ENCODE measurements at places on chromosomes 16 and 17. TPM values are rescaled to one million over a fixed set of nuclear protein-coding genes. Genes with fewer than 3 reads are reported as not detected.
A peak's percentile ranks its signal among the peaks of the same experiment; 100 is the strongest.

HOXB2 gene
- 7.4 TPM for total RNA-seq

ZP2 gene
- not detected for total RNA-seq

TP53TG3 gene
- not detected for total RNA-seq

ZNF19 gene
- 3.0 TPM for total RNA-seq

CTRB2 gene
- total RNA-seq, result not detected

DNA sequence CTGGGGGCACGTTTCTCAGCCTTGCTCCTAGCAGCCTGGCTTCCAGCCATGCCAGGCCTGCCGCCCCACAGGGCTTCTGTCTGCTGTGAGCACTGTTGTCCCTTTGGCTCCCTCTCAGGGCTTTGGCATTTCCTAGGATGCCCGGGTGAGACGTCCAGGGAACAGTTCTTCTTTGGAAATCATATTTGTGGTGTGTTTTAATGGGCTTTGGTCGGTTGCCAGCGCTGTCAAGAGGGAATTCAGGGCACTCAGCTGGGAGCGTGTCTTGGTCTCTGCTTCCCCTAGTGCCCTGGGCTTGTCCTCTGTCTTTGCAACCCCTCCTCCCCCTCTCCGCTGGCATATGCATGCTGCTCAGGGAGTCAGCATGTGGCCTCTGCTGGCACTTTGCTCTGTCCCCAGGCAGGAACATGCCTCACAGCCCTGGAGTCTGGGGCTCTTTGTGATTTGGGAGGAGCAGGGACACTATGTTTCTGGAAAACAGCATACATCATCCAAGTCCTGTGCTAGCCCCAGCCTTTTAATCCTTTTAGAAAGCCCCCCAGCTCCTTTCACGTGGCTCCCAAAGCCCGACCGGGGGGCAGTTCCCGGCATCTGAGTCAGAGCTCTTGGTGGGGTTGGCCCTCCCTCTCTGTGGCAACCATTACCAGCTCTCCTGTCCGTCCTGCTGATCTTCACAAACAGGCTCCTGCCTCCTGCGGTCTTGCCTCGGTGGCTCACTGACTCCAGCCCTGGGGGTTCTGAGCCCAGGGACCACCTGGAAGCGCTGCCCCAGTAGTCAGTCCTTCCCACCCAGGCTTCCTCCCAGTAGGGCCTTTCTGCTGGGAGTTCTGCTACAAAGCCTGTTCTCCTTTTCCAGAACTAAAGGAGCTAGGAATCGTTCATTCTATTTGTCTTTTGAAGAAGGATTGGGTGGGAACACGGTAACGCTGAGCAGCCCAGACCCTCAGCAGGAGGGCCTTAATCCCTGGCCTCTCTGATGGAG, 26.7 kb downstream of the SAP30BP start:
- H3K4me3 ChIP-seq, result no peak overlapping the region
- DNase-seq, result no peak
- peaks cover 39% of the 10 kb centered on the region for H3K4me1 ChIP-seq
- H3K27me3 ChIP-seq, result no peaks in the 10 kb centered on the region
- H3K36me3 ChIP-seq, result peaks cover 15% of the 10 kb centered on the region

- no peaks in the 10 kb centered on the region for H3K4me1 ChIP-seq
- no peak overlapping the region for H3K27ac ChIP-seq
- H3K4me3 ChIP-seq, result no peak overlapping the region
- DNase-seq, result no peak
These were observed 674.4 kb downstream of the TOX3 start for GRCh38 chr16:51872524-51872923.

GRCh38 chr16:46638947-46639925, 18.1 kb upstream of the SHCBP1 start:
- H3K36me3 ChIP-seq, result peaks cover 24% of the 10 kb centered on the region
- H3K27me3 ChIP-seq, result no peaks in the 10 kb centered on the region
- DNase-seq, result no peak
- H3K4me3 ChIP-seq, result no peak overlapping the region
- H3K4me1 ChIP-seq, result no peaks in the 10 kb centered on the region

DNA sequence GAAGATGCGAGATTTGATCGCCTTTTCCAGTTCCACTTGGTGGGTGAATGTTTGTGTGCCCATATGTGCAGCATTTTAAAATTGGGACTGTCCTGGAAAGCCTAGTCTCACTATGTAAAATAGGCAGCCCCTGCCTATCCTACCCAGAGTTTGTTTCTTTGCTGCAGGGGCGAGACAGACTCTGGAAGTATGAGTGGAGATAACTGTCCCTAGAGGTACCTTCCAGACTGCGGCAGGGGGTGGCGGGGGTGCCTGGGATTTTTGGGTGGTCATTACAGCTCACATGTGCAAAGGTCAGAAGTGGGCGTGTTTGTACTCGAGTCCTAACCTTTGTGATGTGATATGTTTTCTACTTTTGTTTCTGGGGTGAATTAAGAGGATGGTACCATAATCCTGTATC, 36.6 kb downstream of the MPRIP start:
- peaks cover 5% of the 10 kb centered on the region for H3K36me3 ChIP-seq
- H3K4me1 ChIP-seq, result peaks cover 19% of the 10 kb centered on the region
- H3K4me3 ChIP-seq, result no peak overlapping the region
- no peak for DNase-seq
- H3K27ac ChIP-seq, result no peak overlapping the region

GRCh38 chr16:85568519-85568918, 44.6 kb upstream of the GSE1 start:
- DNase-seq, result no peak
- H3K36me3 ChIP-seq, result peaks cover 29% of the 10 kb centered on the region
- no peak overlapping the region for H3K27ac ChIP-seq

DNA sequence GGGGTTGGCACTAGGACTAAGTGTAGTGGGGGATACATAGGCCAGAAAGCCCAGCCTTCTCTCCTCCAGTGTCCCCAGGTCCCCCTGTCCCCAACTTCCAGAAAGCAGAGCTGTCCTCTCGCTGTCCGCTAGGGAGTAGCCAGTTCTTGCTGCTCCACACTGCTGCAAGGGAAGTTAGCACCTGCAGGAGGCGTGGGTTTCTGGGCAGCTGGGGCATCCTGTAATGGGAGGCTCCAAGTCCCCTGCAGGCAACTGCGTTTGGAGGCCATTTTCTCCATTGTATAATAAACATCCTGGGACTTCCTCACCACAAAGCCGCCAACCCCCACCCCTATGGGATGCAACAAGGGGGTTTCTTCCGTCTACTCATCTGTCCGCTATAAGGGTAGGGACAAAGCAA, 1.7 kb downstream of the RPRML start:
- H3K27me3 ChIP-seq, result peaks cover 43% of the 10 kb centered on the region
- peaks cover 5% of the 10 kb centered on the region for H3K4me1 ChIP-seq
- H3K4me3 ChIP-seq, result no peak overlapping the region

DNA sequence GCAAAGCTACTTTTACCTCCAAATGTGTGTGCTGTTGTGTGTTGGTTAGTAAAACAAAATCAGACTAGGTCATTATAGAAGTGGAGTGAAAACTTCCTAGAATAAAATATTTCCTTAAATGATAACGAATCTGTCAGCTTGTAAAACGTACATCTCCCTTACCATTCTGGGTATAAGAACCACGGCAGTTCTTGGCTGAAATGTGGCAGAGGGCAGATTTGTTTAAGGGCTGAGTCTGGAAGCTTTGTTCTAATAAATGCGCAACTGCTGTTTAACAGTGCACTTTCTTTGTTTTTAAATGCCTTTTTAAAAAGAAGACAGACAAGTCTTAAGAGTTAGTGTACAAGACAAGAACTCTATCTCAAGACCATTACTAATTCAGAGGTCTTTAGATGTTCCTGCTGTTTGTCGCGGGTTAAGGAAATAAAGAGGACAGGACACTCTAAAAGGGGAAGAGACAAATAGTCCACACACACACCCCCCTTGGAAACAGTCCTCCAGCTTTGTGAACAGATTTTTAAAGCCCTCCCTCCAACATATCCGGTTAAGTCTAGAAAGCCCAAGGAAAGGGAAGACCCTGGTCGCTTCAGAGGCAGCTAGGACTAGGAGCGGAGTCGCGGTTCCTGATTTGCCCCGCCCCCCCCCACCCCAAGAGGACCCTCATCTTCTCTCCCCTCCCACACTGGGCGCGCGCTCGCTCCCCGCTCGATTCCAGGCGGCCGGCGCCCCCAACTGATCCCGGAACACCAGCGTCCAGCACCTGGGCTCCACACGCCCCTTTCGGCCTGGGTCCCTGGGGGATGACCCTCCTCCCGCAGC, 658 bp downstream of the SYNRG start:
- H3K4me3 ChIP-seq, result peak overlapping the region; percentile 78
- H3K36me3 ChIP-seq, result peaks cover 28% of the 10 kb centered on the region
- no peak for DNase-seq
- H3K27ac ChIP-seq, result peak overlapping the region; percentile 91

DNA sequence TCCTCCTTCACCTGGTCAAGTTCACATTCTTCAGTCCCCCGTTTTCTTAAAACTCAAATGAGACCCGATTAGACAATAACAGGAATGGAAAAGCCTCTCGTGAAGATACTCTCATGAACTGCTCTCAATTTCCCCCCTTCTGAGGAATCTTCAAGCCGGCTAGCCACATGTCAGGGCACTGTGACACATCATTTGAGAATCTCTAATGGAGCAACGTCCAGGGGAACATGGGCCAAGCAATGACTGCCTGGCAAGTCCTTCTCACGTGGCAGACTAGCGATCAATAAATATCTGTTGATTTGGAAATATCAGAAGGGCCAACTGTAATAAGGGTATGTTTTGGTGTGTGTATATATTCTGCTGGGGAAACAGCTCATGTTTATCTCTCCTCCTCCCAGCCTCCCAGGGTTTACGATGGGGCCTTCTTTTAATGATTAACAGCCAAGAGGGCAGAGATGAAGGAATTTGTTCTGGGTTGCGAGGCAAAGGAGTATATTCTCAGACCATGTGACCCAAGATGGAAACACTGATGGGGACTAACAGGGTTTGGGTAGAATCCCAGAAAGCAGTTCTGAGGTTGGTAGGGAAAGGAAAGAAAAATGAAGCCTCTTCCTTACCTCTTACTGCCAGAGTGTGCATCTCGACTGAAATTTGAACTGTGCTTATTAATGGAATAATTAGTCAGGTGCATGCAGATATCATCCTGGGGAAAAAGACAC, 21.4 kb downstream of the TTLL6 start:
- H3K4me1 ChIP-seq, result peaks cover 7% of the 10 kb centered on the region
- no peak overlapping the region for H3K27ac ChIP-seq
- H3K4me3 ChIP-seq, result no peak overlapping the region
- DNase-seq, result no peak
- H3K36me3 ChIP-seq, result no peaks in the 10 kb centered on the region

GRCh38 chr16:88703486-88704309, 2.5 kb downstream of the RNF166 start:
- H3K36me3 ChIP-seq, result peaks cover 26% of the 10 kb centered on the region
- peak; percentile 84 for DNase-seq
- H3K27me3 ChIP-seq, result no peaks in the 10 kb centered on the region
- peak overlapping the region; percentile 89 for H3K4me3 ChIP-seq
- peaks cover 51% of the 10 kb centered on the region for H3K4me1 ChIP-seq

- DNase-seq, result no peak
- H3K27ac ChIP-seq, result no peak overlapping the region
- H3K4me1 ChIP-seq, result no peaks in the 10 kb centered on the region
- H3K27me3 ChIP-seq, result no peaks in the 10 kb centered on the region
- H3K4me3 ChIP-seq, result no peak overlapping the region
These were observed 10.8 kb downstream of the ZNF469 start for GRCh38 chr16:88393571-88393970.

GRCh38 chr16:12330946-12331345, 354.4 kb downstream of the SNX29 start:
- H3K27ac ChIP-seq, result no peak overlapping the region
- DNase-seq, result no peak

- H3K27me3 ChIP-seq, result peaks cover 23% of the 10 kb centered on the region
- peaks cover 2% of the 10 kb centered on the region for H3K4me1 ChIP-seq
- H3K27ac ChIP-seq, result no peak overlapping the region
- DNase-seq, result no peak
These were observed 28.5 kb downstream of the HSD17B2 start for GRCh38 chr16:82063456-82064082.

Measured in activated naive CD8-positive, alpha-beta T cell treated with anti-CD3 and anti-CD28 coated beads for 36 hours (primary cell).